Right atrium auricular region (tissue), 2 donors: ENCODE measurements at places on chromosomes 5 and 9. TPM values are rescaled to one million over a fixed set of nuclear protein-coding genes. Genes with fewer than 3 reads are reported as not detected.

- no peaks in the 10 kb centered on the region for H3K36me3 ChIP-seq
- DNase-seq, result no peak
- H3K27me3 ChIP-seq, result no peaks in the 10 kb centered on the region
- H3K27ac ChIP-seq, result no peak overlapping the region
Observed at GRCh38 chr9:91243029-91243428, 118.7 kb downstream of the AUH start.

Gene PTPDC1
- 10.2 TPM for total RNA-seq

GRCh38 chr5:140806834-140807775 lies at the start of gene PCDHA4:
Gene PCDHA4 (plus strand): TSS chr5:140807068.
- H3K27ac ChIP-seq, result no peak within 1 kb of the TSS
- no peaks in the 10 kb centered on the region for H3K27me3 ChIP-seq
- H3K4me1 ChIP-seq, result no peaks in the 10 kb centered on the region

DNA sequence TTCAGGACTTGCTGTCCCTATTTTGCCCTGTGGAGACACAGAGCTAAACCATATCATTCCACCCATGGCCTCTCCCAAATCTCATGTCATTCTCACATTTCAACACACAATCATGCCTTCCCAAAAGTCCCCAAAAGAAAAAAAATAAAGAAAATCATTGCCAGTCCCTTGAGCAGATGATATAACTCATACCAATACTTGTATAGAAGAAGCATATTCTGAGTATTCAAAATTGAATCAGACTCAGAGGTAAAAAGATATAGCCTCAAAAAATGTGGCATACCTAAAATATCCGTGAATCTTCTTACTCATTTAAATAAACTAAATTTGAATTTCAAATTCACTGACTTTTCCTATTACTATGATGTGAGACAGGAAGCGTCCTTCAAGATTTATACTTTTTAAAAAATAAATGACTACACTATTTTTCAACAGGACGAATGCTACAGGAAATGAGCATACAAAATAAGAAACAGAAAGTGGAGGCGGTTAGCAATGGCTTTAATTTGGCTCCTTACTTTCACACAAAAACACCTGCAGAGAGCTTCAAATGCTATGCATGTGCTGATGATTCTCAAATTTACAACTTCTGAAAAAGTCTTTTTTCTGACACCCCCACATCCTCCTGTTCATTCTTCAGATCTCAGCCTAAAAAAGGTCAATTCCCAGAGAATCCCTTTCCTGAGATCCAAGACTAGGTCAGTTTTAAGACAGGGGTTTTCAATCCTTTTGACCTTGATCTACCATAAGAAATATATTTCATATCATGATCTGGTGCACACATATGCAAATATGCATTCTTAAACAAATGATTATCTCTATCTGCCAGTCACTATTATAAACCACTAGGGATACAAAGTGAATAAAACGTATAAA lies 39.6 kb upstream of the DMXL1 start:
- no peak overlapping the region for H3K27ac ChIP-seq
- no peak for DNase-seq
- H3K36me3 ChIP-seq, result no peaks in the 10 kb centered on the region
- no peak overlapping the region for H3K4me3 ChIP-seq

GRCh38 chr9:14741369-14741768 lies 18.8 kb upstream of the CER1 start:
- H3K27ac ChIP-seq, result no peak overlapping the region
- no peak for DNase-seq
- no peaks in the 10 kb centered on the region for H3K27me3 ChIP-seq
- H3K36me3 ChIP-seq, result no peaks in the 10 kb centered on the region
- no peaks in the 10 kb centered on the region for H3K4me1 ChIP-seq
- no peak overlapping the region for H3K4me3 ChIP-seq

GRCh38 chr5:93092349-93093105 lies 488.5 kb downstream of the NR2F1-AS1 start:
- no peaks in the 10 kb centered on the region for H3K36me3 ChIP-seq
- DNase-seq, result no peak
- H3K4me1 ChIP-seq, result no peaks in the 10 kb centered on the region
- no peak overlapping the region for H3K4me3 ChIP-seq
- H3K27me3 ChIP-seq, result no peaks in the 10 kb centered on the region
- no peak overlapping the region for H3K27ac ChIP-seq

DNA sequence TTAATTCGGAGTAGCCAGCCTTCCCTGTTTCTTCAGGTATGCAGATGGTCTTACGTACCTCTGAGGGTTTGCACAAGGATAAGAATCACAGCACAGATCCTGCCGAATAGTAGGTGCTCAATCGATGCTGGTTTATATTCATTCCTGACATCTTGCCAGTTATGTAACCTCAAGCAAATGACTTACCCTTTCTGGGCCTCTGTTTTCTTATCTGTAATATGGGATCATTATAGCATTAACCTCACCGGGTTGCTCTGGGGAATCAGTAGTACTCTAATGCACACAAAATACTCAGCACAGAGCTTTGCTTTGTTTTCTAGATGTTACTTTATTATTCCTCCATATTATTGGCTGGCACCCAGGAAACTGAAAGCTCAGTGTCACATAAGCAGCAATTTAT lies 7.7 kb upstream of the NR5A1 start:
- no peak overlapping the region for H3K27ac ChIP-seq
- H3K36me3 ChIP-seq, result no peaks in the 10 kb centered on the region
- H3K4me1 ChIP-seq, result no peaks in the 10 kb centered on the region
- H3K4me3 ChIP-seq, result no peak overlapping the region
- no peaks in the 10 kb centered on the region for H3K27me3 ChIP-seq

GRCh38 chr9:109728686-109729300 lies 51.2 kb upstream of the PALM2AKAP2 start:
- no peaks in the 10 kb centered on the region for H3K4me1 ChIP-seq
- H3K4me3 ChIP-seq, result no peak overlapping the region
- no peak overlapping the region for H3K27ac ChIP-seq
- DNase-seq, result no peak
- no peaks in the 10 kb centered on the region for H3K27me3 ChIP-seq

Gene ADAMTSL2
- total RNA-seq, result 4.9 TPM

Gene ASTN2
- 32.2 TPM for total RNA-seq

DNA sequence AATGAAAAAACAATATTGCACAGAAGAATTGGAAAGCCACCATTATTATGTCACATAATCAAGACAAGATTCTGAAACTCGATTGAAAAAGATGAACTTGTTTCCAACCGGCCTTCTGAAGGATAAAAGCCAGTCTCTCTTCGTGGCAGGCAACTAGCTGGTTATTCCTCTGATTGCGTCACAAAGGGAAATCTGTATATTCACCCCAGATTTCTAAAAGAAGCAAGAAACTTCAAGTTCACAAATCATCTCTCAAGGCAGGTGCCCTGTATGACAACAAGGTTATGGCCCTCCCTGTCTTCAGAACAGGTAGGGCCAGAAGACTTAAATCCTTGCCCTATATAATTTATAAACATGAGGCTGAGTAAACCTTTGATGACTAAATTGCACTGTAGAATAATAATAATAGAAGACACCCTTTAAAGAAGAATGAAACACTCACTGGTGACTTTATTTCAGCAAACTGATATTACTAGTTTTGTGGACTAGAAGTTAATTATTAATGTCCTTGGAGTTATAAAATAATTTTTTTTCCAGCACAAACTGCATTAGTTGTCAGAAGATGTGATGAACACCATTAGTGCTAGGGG lies 2.9 kb upstream of the KLF4 start:
- no peak overlapping the region for H3K4me3 ChIP-seq
- H3K27me3 ChIP-seq, result no peaks in the 10 kb centered on the region
- H3K4me1 ChIP-seq, result peaks cover 25% of the 10 kb centered on the region
- no peak for DNase-seq
- peak overlapping the region; percentile 97 for H3K27ac ChIP-seq

DNA sequence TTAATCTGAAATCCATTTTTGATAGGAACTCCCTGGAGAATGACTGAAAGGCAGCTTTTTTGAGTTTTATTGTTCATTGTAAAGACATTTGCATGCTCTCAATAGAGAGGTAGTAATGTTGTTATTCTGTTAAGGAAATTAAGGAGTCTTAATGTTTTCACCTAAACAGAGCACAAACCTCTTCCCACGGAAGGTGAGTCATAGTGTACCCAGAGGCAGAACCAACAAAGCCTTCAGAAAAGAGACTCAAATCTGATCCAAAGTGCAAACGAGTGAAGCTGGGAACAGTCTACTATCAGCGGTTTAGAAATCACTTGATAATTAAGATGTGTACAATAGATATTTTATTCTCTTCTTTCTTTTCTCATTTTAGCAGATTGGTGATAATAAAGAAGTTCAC lies 470.5 kb downstream of the PLK2 start:
- peaks cover 6% of the 10 kb centered on the region for H3K4me1 ChIP-seq
- H3K36me3 ChIP-seq, result no peaks in the 10 kb centered on the region
- no peak for DNase-seq
- H3K4me3 ChIP-seq, result no peak overlapping the region

GRCh38 chr9:389758-390157 lies 175.1 kb downstream of the DOCK8 start:
- H3K4me1 ChIP-seq, result no peaks in the 10 kb centered on the region
- no peaks in the 10 kb centered on the region for H3K36me3 ChIP-seq
- no peaks in the 10 kb centered on the region for H3K27me3 ChIP-seq
- no peak overlapping the region for H3K27ac ChIP-seq
- DNase-seq, result no peak

DNA sequence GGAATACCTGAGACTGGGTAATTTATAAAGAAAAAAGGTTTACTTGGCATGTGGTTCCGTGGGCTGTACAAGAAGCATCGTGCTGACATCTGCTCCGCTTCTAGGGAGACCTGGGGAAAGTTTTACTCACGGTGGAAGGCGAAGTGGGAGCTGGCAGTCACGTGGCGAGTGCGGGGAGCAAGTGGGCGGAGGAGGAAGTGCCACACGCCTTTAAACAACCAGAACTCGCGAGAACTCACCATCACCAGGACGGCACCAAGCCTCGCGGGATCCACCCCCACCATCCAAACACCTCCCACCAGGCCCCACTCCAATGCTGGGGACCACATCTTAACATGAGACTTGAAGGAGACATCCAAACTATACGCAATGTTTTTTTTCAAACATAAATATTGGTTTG lies 406.2 kb upstream of the IRX4 start:
- no peaks in the 10 kb centered on the region for H3K4me1 ChIP-seq
- DNase-seq, result no peak
- H3K36me3 ChIP-seq, result no peaks in the 10 kb centered on the region
- H3K4me3 ChIP-seq, result no peak overlapping the region

DNA sequence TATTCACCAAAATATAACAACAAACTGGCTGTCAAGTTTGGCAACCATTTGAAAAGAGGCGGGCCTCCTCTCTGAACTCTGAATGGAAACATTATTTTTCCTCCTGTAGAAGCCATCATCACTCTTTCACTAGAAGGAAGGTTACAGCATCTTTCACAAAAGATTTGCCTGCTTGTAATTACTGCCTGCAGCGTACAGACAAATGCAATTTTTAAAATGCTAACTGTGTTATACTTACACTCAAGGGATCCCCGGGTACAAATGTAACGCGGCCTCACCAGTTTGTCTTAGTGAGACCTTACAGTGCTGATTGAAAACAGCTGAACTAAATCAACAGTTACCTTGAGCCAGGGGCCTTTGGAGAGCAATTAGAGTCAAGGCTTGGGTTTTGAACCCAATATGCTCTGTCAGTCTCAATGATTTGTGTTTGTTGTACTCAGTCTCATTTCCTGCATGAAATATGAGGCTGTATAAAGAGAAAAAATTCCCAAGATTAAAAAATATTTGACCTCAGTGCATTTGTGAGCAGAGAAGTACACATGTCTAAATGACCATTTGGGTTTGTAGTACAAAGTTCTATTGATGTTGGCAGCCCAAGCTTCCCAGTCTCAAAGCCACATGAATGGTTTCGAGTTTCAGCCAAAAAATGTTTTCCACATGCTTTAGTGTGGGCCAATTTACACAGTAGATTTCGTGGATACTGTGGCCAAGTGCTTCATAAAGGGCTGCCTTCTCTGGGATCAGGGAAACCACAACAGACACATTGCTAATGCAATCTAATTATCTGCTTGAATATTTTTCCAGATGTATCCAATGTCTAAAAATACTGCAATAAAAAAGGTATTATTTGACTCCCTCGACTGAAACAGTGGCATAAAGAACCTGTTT lies 500.0 kb downstream of the SPATA31D1 start:
- peak overlapping the region; percentile 46 for H3K27ac ChIP-seq
- DNase-seq, result no peak
- H3K4me3 ChIP-seq, result no peak overlapping the region
- H3K27me3 ChIP-seq, result no peaks in the 10 kb centered on the region
- H3K36me3 ChIP-seq, result no peaks in the 10 kb centered on the region

Gene GPSM1
- 39.4 TPM for total RNA-seq

GRCh38 chr5:96288166-96288844 lies 144.7 kb downstream of the PCSK1 start:
- H3K4me3 ChIP-seq, result no peak overlapping the region
- no peaks in the 10 kb centered on the region for H3K27me3 ChIP-seq
- peak overlapping the region; percentile 15 for H3K27ac ChIP-seq
- no peak for DNase-seq

- no peak overlapping the region for H3K4me3 ChIP-seq
- no peaks in the 10 kb centered on the region for H3K27me3 ChIP-seq
- no peaks in the 10 kb centered on the region for H3K4me1 ChIP-seq
- no peak for DNase-seq
- no peak overlapping the region for H3K27ac ChIP-seq
Observed at GRCh38 chr5:37575541-37576489, 196.7 kb downstream of the WDR70 start.

DNA sequence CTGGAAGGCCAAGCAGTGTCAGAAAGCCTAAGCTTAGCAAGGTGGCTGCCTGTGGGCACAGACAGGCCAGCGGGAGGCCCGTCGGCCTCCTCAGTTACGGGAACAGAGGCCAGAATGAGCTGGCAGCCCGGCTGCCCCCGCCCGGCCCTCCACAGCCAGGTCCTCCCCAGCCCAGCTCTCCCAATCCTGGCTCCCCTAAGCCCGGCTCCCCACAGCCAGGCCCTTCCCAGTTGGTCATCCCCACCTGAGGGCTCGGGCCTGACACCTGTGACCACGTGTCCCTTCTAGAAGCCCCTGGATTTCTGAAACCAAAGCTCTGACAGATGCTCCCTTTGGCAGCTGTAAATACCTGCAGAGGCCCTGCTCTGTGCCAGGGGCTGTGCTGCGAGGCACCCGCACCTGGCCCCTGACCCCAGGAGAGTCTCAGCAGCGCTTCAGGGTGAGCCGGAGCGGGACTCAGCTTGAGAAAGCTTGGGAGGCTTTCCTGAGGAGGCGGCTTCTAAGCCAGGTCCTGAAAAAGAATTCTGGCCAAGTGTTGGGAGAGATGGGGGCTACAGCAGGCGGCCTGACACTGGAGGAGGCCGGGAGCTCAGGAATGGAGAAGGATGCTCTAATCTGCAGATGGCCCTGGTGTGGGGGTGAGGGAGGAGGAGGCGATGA lies 80.4 kb upstream of the OLFM1 start:
- DNase-seq, result no peak
- H3K27ac ChIP-seq, result no peak overlapping the region
- H3K4me1 ChIP-seq, result no peaks in the 10 kb centered on the region
- H3K36me3 ChIP-seq, result no peaks in the 10 kb centered on the region
- H3K27me3 ChIP-seq, result no peaks in the 10 kb centered on the region
- H3K4me3 ChIP-seq, result no peak overlapping the region

GRCh38 chr9:23824830-23825591 lies 1.0 kb downstream of the ELAVL2 start:
- H3K27ac ChIP-seq, result no peak overlapping the region
- no peaks in the 10 kb centered on the region for H3K36me3 ChIP-seq
- H3K4me1 ChIP-seq, result peaks cover 38% of the 10 kb centered on the region
- H3K27me3 ChIP-seq, result peaks cover 25% of the 10 kb centered on the region
- peak overlapping the region; percentile 6 for H3K4me3 ChIP-seq
- no peak for DNase-seq
